Hematopoietic multipotent progenitor cell (in vitro differentiated cells): ENCODE measurements at places on chromosomes 3 and 15. TPM values are rescaled to one million over a fixed set of nuclear protein-coding genes. Genes with fewer than 3 reads are reported as not detected.

Gene MYRIP
- under 0.01 TPM for total RNA-seq

Gene CRYGS
- 0.81 TPM for total RNA-seq

Gene APOD
- total RNA-seq, result not detected

Gene LEKR1
- total RNA-seq, result 1.1 TPM

Gene CLDN16
- total RNA-seq, result not detected

Gene ARIH2
- 71.4 TPM for total RNA-seq

Gene GPR27
- 15.3 TPM for total RNA-seq

Gene SAMMSON
- total RNA-seq, result under 0.01 TPM

Gene CKMT1A
- not detected for total RNA-seq

Gene SLC28A1
- total RNA-seq, result not detected

Gene WNT5A
- not detected for total RNA-seq
